AG08395 (cell line): ENCODE measurements at places on chromosomes 11 and 22.

DNA sequence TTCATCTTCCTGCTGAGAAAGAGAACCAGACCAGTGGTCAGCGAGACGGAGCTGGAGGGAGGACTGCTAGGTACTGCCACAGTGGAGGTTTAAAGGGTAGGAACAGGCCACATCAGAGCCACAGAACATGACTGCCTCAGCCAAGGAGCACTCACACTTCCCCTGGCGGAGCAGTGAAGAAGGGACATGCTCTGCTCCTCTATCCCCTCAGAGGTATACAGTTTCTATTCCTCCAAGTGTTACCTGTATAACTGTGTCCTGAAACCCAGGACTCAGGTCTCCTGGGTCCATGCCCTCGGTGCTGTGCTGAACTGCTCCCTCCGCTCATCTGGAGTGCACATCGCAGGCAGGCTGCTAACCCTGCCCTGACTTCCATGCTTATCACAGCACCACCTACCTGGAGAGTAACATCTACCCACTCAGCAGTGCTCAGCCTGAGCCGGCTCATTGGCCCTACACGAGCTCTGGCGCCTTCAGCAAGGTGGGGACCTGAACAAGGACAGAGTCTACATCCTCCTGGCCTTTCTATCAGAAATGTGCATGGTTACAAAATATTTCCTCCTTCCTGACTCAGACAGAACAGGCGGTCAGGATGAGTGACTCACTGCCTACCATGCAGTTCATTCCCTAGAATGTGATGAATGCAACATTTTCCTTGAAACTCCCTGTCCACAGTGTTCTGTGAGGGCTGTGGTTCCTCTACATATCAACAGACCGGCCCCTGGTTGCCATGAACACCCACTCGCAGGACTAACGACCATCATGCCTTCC, 52.9 kb downstream of the C11orf58 start:
- peak; percentile 95 for DNase-seq

DNA sequence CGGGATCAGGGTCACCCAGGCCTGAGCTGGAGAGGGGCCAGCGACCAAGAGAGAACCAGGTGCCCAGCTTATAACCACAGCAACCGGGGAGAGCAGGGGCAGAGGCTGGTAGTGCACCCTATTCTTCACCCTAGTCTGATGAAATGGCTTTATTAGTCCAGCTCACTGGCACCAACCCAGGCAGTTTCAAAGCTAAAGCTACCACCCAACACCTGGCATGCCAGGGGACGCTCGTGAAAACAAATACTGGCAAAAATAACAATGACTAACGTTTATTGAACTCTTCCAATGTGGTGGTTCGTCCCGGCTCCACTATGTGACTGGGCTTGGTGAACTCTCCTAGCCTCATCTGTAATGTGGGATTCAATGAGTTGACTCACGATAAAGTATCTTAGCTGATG, 30.6 kb downstream of the SCGB1A1 start:
- DNase-seq, result no peak

GRCh38 chr11:3000032-3000961, 8.2 kb upstream of the NAP1L4 start:
- DNase-seq, result no peak

DNA sequence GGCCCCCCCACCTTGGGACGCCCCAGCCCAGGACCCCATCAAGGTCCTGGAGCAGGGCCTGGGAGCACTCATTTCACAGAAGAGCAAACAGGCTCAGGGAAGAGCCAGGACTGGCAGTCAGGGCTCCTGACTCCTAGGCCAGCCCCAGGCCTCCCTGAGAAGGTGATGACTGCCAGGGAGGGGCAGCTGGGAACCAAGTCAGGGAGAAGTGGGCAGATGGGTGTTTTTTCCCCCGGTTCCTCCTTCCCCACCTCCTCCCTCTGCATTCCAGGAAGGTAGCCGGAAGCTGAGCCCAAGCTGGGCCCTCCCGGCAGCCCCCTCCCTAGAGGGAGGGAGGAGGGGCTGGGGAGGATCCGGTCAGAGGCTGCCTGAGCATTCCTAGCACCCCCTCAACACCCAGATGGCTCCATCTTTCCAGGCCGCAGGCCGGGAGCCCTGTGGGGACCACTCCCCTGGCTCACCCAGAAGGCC, 19.6 kb downstream of the MYRF start:
- DNase-seq, result no peak

DNA sequence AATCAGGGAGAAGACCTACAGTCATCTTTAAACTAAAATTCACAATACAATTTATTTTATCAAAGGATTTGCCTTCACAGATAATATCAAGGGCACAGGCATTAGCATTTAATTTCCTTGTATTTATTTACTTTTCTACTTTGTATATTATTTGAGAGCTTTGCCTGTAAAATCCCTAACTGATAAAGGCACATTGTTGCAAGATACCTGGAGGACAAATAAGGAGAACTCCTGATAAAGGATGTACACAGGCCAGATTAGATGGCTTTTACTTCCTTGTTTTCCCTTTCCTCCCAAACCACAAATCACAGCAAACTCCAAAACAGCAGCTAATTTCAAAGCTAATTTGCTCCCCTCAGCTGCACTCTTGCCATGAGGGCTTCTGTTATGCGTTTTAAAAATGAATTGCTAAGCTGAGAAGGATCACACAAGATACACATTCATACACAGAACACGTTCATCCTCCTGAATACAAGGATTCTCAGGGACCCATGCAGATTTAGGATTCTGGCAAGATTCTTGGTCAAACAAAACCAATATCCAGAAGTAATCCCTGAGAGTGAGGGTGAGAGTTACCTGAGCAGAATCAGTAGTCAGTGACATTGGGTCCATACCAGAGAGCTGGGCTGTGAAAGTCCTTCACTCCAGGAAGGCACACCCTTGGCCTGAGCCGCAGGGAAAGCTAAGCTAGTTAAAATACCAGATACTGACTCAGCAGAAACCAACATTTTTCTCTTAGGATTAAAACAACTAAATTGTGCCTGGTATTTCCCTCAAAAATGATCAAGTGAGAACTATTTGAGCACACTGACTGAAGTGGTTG, 100.3 kb upstream of the CLPB start:
- DNase-seq, result peak; percentile 63

DNA sequence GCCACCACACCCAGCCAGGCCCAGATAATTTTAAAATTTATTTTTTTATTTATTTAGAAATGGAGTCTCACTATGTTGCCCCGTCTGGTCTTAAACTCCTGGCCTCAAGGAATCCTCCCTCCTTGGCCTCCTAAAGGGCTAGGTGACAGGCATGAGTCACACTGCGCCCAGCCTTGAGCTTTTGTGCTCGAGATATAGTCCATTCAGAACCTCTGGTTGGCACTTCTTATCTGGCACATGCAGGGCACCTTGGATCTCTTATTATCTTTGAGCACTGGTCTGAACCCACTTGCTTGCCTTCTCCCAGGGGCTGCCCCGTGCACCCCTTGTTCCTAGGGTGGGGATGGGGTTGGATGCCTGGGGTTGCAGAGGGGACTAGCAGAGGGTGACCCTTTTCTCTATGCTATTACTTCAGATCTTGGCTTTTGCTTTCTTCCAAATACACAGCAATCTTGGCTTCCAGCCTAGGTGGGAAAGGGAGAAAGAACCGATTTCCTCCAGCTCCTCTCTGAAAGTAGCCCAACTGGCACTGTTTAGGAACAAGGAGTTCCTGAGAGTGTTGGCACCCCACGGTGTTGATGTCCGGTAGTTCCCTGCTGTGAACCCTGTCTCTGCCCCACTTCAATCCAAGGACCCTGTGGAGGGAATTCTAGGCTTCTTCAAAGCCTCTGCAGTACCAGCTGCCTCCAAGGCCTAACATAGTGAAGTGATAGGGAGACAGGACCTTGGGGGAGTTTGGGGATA, 1.3 kb upstream of the SLC3A2 start:
- no peak for DNase-seq
